ENCODE measurements at places on chromosomes 6 and 20. TPM values are rescaled to one million over a fixed set of nuclear protein-coding genes. Genes with fewer than 3 reads are reported as not detected.

The TMEM244 gene
- not detected for total RNA-seq

The BIRC7 gene
- total RNA-seq: 0.22 TPM

The ZBTB12 gene
- 2.3 TPM for total RNA-seq

The GJA1 gene
- total RNA-seq: 5.1 TPM

The POU5F1 gene
- total RNA-seq: 3.4 TPM

The GHRH gene
- not detected for total RNA-seq

The SLPI gene
- 132 TPM for total RNA-seq

The HAO1 gene
- not detected for total RNA-seq

The PRR18 gene
- total RNA-seq: not detected

The TXLNB gene
- total RNA-seq: 0.89 TPM

The DCBLD1 gene
- total RNA-seq: 11.4 TPM

The PRSS35 gene
- not detected for total RNA-seq

The XKR7 gene
- 0.10 TPM for total RNA-seq

The KCTD20 gene
- 40.5 TPM for total RNA-seq

The MTFR2 gene
- 2.2 TPM for total RNA-seq

The BMP7 gene
- 2.8 TPM for total RNA-seq

The TRAPPC3L gene
- total RNA-seq: not detected

The HLA-DRB1 gene
- total RNA-seq: 26.9 TPM

The RALGAPB gene
- 44.1 TPM for total RNA-seq

The ULBP2 gene
- not detected for total RNA-seq

The OR12D3 gene
- total RNA-seq: not detected

The ERMARD gene
- total RNA-seq: 16.6 TPM

The TGM3 gene
- 0.29 TPM for total RNA-seq

The MAN1A1 gene
- total RNA-seq: 66.4 TPM

The CPNE5 gene
- total RNA-seq: 15.2 TPM

The JAG1 gene
- total RNA-seq: 94.4 TPM

The CNBD2 gene
- 3.7 TPM for total RNA-seq

The MUC22 gene
- total RNA-seq: not detected

The DPPA5 gene
- not detected for total RNA-seq

The SLC25A27 gene
- 12.8 TPM for total RNA-seq

The SPAG4 gene
- 4.1 TPM for total RNA-seq

The SLC17A9 gene
- total RNA-seq: 6.4 TPM

The FBXL4 gene
- 23.8 TPM for total RNA-seq

The ANKRD6 gene
- 1.8 TPM for total RNA-seq
